ENCODE measurements at places on chromosomes 5 and 9.

DNA sequence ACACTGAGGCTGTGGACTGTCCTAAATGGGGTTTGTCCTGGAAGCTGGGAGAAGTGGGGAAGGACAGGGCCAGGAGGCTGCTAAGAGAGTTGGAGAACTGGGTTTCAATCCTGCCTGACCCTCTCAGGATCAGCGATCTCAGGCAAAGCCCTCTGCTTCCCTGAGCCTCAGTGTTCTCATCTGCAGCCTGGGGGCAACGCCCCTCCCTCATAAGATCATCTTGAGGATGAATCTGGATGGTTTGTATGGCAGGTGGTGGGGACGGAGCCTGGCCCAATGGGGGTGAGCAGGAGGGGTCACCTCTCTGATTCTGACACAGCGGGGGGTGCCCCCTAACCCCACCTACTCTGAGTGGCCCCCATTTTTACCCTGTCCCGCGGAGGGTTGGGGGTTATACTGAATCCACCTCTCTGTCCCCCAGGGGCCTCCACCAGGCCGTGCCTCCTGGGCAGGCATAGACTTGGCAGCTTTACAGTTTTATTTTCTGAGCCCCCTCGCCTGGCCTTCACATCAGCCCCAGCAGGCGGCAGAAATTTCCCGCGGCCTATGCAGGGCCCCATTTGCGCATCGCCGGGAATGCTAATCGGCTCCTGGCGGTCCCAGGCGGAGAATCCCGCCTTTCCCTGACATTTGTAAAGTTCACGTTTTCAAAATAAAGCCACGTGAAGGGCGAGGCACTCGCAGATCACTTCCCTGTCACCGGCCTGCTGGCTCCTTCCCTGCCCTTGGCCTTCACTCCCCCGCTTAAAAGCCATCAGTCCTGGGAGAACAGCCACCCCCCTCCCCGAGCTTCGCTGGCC lies 17.8 kb upstream of the LAMC3 start:
- peak; percentile 43 for DNase-seq

DNA sequence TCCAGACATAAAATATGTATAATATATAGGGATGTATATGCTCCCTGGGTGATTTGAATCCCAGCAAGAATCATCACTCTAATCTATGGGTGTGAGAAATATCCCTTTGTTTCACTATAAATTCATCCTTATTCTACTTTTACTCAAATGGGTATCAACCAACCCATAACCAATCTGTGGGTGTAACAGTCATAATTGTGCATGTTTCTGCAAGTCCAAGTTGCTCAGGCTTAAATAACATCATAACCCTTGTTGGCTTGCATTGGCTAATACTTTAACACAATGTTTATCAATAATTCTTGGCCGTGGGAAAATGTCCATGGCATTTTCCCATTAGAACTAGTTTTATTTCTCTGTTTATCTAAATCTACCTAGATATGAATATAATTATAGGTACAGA lies 530.5 kb upstream of the TLE4 start:
- no peak for DNase-seq

GRCh38 chr9:112921549-112921948 lies 30.9 kb upstream of the SLC46A2 start:
- DNase-seq: peak; percentile 32

- no peak for DNase-seq
Measured at GRCh38 chr5:6492934-6493333, 44.3 kb downstream of the UBE2QL1 start.

DNA sequence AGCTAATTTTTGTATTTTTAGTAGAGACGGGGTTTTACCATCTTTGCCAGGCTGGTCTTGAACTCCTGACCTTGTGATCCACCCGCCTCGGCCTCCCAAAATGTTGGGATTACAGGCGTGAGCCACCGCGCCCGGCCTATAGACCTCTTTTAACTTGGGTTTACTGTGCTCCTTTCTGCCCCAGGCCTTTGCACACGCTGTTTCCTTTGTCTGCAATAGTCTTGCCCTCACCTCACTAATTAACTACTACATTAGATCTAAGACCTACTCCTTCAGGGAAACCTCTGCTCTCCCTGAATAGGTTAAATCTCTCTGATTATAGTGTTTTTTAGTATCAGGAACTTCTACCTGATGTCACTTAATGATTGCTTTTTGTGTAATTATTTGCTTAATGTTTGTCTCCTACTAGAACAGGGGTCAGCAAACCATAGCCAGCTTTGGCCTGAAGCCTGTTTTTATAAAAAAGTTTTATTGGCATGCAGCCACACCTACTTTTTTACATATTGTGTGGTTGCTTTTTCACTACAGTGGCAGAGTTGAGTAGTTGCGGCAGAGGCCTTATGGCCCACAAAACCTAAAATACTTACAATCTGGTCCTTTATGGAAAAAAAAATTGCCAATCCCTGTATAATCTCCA lies 31.2 kb upstream of the TLE1 start:
- DNase-seq: no peak

- DNase-seq: no peak
Measured at GRCh38 chr5:160697281-160697680, 154.7 kb downstream of the ATP10B start.

GRCh38 chr5:143759396-143760130 lies 52.4 kb upstream of the HMHB1 start:
- no peak for DNase-seq

GRCh38 chr5:144698484-144698883 lies 527.8 kb downstream of the KCTD16 start:
- peak; percentile 53 for DNase-seq

- DNase-seq: no peak
Measured at GRCh38 chr5:124180875-124181461, 565.5 kb downstream of the ZNF608 start.

DNA sequence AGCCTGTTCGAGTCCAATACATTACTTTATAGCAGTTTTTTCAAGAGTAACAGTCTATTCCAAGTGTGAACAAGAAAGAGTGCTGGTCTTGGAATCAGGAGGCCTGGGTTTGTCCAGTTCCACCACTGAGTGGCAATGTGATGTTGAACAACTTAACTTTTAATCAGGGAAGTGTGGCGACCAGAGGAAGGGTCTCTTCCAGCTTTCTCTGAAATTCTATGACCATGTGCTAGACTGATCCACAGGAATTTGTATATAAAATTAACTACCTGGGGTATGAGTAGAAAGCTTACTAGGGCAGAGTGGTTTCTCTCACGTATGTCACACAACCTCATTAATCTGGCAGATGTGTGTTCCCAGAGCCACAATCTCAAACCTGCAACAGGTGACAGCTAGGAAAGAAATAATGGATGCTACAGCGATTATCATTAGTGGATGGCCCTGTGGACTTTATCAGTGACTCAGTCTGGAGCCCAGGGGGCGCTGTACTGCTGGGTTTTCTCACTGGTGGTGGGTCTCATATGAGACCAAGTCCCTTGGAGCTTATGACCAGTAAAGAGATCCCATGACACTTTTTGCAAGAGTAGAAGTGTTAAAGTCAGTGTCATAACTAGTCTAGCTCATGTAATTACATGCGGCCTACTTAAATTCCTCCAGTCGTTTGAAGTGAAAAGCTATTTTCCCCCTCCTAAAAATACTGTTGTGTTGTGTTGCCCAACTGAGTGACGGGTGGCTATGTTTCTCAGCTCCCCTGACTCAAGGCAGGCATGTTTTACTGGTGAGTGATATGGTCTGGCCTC lies 116.5 kb downstream of the GDNF start:
- DNase-seq: no peak

- DNase-seq: peak; percentile 5
Measured at GRCh38 chr5:90747693-90748092, 189.1 kb downstream of the ADGRV1 start.

GRCh38 chr5:144328980-144329379 lies 158.3 kb downstream of the KCTD16 start:
- DNase-seq: no peak

DNA sequence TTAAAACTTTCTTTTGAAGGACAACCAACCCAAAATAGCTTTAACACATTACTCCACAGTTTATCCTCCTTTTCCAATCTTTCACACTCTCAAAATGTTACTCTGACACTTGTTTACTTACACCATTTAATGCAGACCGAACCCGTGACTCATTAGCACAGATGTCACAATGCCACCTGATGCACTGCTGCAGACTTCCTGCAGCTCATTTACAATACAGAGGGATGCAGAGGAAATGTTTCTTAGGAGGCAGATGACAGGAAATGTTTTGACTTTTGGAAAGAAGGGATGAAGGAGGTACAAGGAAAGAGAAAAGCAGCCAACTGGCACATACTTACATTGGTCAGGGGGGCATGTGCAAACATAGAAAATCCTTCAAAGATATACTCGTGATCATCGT lies 39.0 kb downstream of the DROSHA start:
- DNase-seq: no peak

DNA sequence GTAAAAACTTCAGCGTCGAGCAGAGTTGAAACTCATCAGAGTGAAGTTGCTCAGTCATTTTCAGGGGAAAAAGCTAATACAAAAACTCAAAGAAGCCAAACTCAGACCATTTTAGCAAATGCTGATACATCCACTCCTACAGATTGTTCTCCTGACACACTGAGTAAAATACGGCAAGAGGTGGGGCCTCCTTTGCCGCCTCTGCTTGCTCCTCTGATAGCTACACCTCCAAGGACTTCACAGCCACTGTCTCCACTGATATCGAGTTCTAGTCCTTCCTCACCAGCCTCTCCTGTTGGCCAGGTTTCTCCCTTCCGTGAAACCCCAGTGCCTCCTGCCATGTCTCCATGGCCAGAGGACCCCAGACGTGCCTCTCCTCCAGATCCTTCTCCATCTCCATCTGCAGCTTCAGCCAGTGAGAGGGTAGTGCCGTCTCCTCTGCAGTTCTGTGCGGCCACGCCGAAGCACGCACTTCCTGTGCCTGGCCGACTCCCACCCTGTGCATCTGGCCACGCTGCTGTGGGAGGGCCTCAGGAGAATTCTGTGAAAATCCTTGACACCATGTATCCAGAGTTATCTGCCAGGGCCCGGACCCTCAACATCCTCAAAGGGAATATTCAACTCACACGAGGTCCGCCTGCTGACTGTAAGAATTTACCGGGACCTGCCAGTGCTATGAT lies 41.7 kb downstream of the ICE1 start:
- no peak for DNase-seq

GRCh38 chr5:65815161-65815560 lies 93.2 kb downstream of the NLN start:
- no peak for DNase-seq

GRCh38 chr9:6711403-6711802 lies 46.4 kb upstream of the KDM4C start:
- no peak for DNase-seq

GRCh38 chr5:118060833-118061232 lies 927.5 kb downstream of the DTWD2 start:
- no peak for DNase-seq

GRCh38 chr5:113253037-113253436 lies 181.8 kb downstream of the TSSK1B start:
- no peak for DNase-seq

- DNase-seq: no peak
Measured at GRCh38 chr9:14131356-14132088, 182.4 kb downstream of the NFIB start.

DNA sequence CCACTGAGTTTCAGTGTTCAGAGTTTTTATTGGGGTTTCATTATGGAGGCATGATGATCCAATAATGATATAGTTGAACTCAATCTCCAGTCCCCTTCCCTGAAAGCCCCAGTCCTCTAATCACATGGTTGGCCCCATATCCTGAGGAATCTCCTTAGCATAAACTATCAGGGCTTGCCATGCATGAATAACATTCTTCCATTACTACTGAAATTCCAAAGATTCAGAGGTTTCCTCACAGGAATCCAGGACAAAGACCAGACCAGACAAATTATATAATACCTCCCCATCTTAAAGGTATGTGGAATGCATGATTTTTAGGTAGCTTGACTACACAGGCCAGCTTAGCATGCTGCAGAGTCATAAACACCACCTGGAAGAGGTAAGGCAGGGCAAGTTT lies 15.5 kb upstream of the LRRTM2 start:
- no peak for DNase-seq

GRCh38 chr5:176899946-176900779 lies 1.0 kb upstream of the HK3 start:
- DNase-seq: no peak

DNA sequence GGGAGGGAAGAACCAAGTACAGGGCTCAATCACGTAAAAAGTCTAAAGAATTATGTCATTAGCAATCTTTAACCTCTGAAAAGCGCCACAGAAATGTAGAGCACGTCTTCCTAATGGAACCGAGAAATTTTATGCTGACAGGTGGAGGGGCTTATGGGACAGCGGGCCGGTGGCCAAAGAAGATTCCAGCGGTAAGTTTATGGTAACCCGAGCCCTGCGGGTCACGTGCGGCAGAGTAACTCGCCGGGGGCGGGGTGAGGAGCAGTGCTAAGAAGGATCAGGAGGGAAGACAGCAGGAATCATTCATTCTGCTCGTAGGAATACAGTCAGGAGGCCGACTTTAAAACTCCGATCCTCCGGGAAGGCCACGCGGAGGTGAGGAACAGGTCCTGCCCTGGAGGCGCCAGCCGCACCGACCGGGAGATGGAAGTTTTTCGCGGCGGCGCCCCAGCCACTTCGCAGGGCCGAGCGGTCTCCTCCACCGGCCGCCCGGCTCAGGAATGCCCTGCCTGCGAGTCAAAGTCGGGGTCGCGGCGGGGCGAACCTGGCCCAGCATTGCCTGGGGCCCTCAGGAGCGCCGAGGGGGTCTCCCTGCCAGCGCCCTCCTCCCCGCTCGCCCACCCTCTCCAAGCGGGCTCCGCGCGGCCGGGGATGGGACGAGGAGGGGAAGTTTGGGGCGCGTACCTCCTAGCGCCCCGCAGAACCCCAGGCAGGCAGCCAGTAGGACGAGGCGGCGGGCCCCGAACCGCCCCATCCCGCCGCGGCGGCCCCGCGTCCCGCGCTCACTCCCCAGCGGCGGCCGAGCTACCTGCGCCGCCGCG lies 101.8 kb downstream of the ESM1 start:
- DNase-seq: peak; percentile 32

DNA sequence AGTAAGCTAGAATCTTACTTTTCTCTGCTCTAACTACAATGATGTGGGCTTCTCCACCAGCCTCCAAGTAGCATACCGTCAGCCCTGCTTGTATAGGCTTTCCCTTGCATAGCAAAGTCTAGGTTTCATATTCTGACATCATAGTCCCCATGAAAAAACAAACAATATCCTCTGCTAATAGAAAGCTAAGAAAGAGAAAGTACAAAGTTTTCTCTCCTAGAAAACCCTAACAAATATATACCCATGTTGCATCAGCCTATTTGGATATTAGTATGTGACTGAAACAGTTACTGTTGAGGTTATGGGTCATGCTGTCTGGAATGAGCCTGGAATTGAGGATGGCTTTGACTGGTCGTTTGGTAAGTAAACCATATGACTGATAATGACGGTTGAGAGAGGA lies 1696.0 kb downstream of the MAT2B start:
- no peak for DNase-seq

DNA sequence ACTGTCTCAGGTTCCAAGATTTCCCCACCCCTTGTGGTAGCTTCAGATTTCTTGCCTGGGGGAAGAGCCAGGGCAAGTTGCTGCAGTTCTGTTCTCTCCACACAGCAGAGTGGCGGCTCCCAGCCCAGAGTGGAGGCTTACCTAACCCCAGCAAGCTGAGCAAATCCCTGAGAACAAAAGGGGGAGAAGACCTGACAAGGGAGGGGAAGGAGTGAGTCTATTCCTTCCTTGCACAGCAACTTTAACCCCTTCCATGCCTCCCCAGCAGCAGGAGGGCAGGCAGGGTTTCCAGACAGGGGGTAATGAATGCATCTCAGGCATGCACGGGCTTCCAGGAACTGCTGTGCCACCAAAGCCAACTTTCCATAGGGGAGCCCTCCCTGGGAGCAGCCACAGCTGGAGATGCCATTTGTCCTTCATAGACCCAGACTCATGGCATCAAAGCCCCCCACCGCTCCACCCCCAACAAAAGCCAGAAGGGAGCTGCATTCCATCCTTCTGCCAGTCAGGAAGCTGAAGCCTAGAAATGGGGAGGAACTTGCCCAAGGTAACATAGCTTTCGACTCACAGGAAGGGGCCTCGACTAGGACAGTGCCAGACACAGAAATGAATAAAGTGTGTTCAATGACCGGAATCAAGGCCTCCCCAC lies 28.8 kb upstream of the FAT2 start:
- no peak for DNase-seq

All from brain (organoid and tissue), 16 donors.